Left kidney (tissue), 8 donors: ENCODE measurements at places on chromosomes 6 and 20.

DNA sequence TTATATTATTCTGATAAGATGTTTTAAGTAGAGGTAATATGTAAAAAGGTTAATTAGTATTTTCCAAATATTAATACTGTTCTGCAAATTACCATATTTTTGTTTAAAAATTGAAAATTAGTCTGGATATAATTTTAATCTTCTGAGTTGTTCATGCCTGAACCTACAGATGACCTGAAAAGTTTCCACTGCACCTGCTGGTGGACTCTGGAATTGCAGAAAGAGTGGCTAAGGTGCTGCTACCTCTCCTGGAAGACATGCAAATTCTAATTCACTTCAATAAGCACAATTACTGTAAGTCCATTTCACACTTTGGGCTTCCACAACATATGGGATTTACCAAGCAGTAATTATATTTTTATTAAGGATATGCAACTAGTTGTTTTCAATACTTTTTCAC lies 77.7 kb upstream of the OLIG3 start:
- DNase-seq, result peak; percentile 10

GRCh38 chr6:82645536-82646230 lies 282.1 kb downstream of the TPBG start:
- no peak for DNase-seq

- DNase-seq, result no peak
Measured at GRCh38 chr6:129777371-129777770, 67.4 kb upstream of the ARHGAP18 start.

DNA sequence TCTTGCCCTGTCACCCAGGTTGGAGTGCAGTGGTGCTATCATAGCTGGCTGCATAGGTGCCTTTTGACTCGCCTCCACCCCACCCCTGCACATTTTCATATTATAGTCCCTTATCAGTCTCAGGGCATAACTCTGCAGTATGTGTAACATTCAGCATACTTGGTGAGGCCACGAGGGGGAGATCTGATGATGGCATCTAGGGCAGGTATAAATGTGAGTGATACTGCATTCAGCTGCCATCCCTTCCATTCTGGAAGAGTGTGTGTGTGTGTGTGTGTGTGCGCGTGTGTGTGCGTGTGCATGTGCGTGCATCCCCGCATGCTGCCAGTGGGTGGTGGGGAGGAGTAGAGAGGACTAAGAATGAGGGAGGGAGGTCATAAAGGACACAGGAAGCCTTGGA lies 81.4 kb downstream of the JARID2 start:
- DNase-seq, result no peak

DNA sequence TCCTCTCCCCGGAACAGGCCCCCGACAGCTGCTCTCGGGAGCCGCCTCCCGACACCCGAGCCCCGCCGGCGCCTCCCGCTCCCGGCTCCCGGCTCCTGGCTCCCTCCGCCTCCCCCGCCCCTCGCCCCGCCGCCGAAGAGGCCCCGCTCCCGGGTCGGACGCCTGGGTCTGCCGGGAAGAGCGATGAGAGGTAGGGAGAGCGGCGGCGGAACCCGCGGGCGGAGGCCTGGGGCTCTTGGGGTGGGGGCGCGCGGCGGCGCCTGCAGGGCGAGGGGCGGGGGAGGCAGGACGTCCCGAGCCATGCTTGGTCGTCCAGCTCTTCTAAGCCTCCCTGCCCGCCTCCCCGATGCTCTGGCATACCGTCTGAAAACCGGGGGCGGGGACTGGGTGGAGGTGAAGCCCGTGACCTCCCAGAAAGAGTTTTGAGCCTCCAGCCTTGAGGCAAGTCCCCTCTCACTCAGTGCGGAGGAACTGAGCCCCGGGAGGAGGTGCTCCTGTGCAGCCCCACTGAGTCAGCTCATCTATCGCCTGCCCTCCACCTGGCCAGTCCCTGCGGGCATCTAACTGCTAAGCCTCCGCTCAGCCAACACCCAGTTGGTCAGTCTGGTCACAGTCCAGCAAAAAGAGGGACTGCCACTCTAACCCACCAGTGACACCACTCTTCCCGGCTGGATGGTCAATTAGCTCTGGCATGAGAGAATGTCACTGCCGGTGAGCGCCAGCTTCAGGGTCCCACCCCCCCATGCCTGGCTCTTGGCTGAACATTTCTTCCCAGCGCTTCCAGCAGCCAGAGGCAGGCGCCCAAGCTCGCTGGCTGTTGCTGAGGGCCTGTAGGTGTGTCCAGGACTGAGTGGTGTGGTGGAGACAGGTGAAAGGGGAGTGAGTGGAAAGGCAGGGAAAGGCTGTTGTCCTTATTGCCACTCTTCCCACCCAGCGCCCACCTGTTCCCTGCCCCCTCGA lies 482 bp downstream of the DDR1 start:
- DNase-seq, result peak; percentile 60

DNA sequence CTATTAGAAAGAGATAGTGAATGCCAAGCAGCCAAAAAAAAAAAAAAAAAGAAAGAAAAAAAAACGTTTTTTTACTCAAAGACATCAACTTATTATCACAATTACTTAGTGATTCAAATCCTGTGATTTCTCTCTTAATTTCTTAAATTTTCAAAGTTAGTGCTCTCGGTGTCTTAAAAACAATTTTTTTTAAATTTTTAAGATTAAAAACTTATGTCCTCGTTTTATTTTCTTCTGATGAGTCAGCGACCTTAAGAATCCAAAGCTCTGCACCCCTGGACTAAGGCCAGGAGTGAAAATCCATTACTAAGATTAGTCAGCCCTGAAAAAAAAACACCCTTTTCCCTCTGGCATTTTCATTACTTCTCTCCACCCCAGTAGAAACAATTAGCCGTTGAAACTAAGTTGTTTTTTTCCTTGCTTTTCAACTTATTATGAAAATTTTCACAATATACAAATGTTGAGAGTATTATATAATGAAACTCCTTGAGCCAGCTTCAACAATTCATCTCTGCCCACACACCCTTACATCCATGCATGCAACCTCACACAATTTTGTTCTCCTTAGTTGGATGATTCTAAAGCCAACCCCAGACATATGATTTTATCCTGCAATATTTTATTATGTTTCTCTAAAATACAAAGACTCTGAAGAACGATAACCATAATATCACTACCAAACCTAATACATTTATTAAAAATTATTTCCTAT lies 85.6 kb upstream of the CARMIL1 start:
- peak; percentile 36 for DNase-seq

- no peak for DNase-seq
Measured at GRCh38 chr6:109493865-109494264, 10.8 kb upstream of the ZBTB24 start.

GRCh38 chr6:93087606-93088005 lies 331.8 kb downstream of the EPHA7 start:
- DNase-seq, result no peak

DNA sequence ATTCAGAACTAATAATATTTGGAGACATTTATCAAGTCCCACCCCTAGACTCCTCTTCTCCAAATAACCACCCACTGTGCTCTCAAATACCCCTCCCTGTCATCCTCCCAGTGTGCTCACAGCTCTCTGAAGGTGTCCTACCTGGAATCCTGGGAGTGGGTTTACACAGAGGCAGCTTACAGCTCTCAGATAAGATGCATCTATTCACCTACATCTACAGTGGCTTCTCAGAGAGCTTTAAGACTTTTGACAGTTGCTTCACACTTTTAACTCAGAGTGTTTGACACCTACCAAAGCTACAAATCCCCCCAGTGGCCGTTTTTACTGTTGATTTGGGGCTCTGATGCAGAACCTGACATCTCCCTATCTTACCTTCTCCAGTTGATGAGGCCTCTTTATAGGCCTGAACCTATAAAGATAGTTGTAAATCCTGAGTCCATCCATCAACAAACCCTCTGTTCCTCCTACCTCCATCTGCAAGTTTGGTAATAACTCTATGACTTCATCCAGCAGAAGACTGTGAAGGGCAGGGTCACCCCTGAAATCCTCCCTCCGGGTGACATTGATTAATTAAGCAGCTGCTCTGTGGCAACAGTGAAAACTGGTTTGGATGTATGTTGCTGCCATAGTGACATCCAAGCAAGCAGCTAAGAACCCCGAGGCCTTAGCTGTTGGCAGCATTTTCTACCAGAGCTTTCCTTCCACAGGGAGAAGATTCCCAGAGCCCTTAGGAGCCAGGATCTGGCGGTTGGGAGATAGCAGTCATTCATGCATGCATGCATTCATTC lies 226.1 kb upstream of the RREB1 start:
- DNase-seq, result no peak

GRCh38 chr20:53346335-53346648 lies 247.3 kb downstream of the ZNF217 start:
- no peak for DNase-seq

DNA sequence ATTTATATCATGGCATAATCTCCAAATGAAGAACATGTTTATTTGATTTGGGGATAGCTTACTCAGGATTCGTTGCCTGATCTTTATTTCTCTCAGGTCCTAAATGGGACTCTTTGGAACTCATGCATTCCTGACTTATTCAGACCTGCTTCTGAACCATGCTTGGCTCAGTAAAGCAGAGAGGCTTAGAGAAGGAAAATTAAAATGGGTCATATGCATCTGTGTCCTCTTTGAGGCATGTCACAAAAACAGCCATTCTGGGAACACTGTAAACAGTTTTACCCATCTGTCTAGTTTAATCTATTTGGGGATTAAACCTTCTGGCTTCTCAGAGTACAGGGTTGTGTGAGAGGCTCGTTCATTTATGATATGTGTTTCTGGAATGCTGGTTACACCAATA lies 1017.3 kb downstream of the KIF16B start:
- no peak for DNase-seq

DNA sequence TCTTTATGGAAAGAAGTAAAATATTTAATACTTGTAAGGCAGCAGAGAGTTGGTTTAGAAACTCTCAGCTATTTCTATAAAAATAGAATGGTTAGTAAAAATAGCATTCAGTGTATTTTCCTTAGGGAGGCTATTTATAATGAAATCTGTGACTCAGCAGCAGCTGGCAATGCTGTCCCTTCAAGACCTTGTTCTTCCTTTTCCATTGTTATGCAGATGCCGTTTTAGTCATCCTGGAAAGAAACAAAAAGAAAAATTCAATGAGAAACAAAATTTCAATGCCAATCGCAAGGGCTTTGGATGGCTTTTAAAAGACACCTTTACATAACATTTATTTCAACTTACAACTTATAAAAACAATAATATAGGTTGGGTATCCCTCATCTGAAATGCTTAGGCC lies 17.5 kb downstream of the MPC1 start:
- DNase-seq, result no peak

- DNase-seq, result no peak
Measured at GRCh38 chr6:8556370-8557013, 121.1 kb upstream of the SLC35B3 start.

DNA sequence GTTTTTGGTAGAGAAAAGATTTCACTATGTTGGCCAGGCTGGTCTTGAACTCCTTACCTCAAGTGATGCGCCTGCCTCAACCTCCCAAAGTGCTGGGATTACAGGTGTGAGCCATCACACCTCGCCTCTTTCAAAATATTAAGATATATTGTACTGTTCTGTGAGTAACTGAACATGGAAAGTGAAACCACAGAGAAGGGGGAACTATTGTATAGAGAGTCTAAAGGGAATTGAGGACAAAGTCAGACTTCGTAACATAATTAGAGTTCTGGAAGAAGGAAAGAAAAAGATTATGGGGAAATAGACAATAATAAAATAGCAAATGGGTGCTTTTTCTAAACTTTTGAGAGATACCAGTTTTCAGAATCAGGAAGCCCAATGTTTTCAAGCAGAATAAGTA lies 17.4 kb upstream of the AKAP7 start:
- DNase-seq, result no peak

- DNase-seq, result no peak
Measured at GRCh38 chr6:1986454-1987243, 258.8 kb downstream of the GMDS start.

- no peak for DNase-seq
Measured at GRCh38 chr6:80733641-80734040, 627.2 kb downstream of the BCKDHB start.

GRCh38 chr20:57695012-57695411 lies 14.8 kb downstream of the PMEPA1 start:
- no peak for DNase-seq

DNA sequence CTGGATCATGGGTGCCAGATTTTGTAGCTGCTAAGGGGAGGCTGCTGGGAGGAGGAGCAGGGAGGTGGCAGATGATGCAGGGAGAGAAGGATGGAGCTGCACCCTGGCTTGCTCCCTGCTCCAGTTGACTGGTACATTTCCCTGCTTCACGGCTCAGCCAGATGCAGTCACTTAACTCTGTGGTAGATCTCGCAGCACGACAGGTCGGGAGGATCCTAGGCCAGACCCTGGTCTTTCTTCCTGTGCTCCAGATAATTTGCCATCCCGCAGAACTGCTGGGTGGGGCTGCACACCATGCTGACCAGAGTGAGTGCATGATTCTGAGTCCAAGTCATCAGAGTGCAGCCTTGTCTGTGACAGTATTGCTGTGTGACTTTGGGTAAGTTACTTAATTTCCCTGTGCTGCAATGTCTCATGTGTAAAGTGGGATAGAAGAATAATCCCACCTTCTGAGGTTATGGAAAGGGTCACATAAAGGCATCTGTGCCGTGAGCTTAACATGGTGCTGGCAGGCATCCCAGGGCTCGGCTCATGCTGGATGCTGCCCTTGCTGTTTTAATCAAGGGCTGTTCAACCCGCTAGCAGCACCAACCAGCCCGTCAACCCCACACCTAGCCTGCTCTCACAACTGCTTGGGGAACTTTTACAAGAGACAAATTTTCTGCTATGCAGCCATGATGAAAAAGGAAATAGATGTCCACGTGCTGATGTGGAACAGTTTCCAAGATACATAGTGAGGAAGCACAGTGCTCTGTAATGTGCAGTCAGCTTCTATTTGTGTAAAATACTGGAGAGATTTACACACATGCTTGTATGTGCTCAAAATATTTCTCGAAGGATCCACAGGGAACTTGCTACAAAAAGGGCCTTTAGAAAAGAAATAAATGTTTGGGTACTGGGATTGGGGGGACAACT lies 257.9 kb downstream of the CDH26 start:
- DNase-seq, result no peak

- no peak for DNase-seq
Measured at GRCh38 chr6:160462551-160463109, 114.5 kb downstream of the SLC22A3 start.

DNA sequence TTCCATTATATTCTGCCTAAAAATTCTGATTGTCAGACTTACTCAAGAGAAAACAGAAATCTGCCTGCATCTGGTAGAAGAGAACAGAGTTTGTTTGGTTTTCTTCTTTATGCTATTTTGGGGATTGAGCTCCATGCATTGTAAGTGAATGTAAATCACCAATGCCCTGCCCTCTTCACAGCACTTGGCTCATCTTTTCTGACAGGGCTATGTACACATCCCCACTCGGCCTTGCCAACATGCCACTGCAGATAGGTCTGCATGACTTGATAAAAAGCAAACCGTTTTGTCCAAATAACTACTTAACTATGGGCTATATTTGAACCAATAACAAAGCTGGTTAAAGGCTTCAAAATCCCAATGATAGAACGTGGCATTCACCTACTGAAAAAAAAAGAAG lies 117.7 kb downstream of the IBTK start:
- DNase-seq, result no peak

DNA sequence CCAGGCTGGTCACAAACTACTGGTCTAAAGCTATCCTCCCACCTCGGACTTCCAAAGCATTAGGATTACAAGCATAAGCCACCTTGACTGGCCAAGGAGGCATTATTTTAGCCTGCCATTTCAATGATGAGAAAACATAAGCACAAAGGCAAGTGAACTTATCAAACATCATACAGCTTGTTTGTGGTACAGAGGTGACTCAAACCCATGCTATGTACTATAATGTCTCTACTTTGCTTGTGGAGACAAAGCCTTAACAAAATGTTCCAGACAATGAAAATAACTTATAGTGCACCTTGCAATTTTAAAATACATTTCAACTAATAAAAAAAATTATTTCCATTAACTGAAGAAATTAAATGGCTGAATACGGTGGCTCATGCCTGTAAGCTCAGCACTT lies 26.2 kb downstream of the HDAC2 start:
- no peak for DNase-seq
